Muscle of leg (tissue), 16 donors: ENCODE measurements at places on chromosomes 1 and 21. TPM values are rescaled to one million over a fixed set of nuclear protein-coding genes. Genes with fewer than 3 reads are reported as not detected.

- DNase-seq, result no peak
Measured at GRCh38 chr1:21162740-21163464, 13.8 kb downstream of the EIF4G3 start.

- DNase-seq, result no peak
Measured at GRCh38 chr1:155596864-155597263, 13.2 kb upstream of the MSTO1 start.

The PLXNA2 gene
- total RNA-seq, result 17.8 TPM

- DNase-seq, result peak; percentile 93
Measured at GRCh38 chr1:91604632-91605031, 104.0 kb downstream of the CDC7 start.

GRCh38 chr1:204250428-204251030 lies 36.7 kb upstream of the GOLT1A start:
- no peak for DNase-seq

GRCh38 chr1:39261712-39262221 lies 57.3 kb downstream of the MACF1 start:
- no peak for DNase-seq

- no peak for DNase-seq
Measured at GRCh38 chr1:230715510-230715909, 1.6 kb upstream of the AGT start.

DNA sequence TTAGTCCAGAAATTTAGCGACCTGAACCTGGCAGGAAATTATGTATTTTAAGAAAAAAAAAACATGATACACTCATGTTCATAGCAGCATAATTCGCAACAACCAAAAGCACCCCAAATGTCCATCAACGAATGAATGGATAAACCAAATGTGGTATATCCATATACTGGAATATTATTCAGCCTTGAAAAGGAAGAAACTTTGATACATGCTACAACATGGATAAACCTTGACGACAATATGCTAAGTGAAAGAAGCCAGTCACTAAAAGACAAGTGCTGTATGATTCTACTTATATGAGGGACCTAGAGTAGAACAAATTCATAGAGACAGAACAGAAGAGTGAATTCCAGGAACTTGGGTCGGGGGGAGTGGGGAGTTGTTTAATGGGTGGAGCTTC lies 698 bp upstream of the OLIG1 start:
- DNase-seq, result no peak

GRCh38 chr1:238242181-238242580 lies 351.5 kb upstream of the ZP4 start:
- DNase-seq, result no peak

- DNase-seq, result no peak
Measured at GRCh38 chr1:196295766-196296165, 312.5 kb downstream of the KCNT2 start.

The GTF2B gene
- total RNA-seq, result 60.8 TPM

- DNase-seq, result no peak
Measured at GRCh38 chr1:110951161-110951560, 12.6 kb downstream of the LRIF1 start.

DNA sequence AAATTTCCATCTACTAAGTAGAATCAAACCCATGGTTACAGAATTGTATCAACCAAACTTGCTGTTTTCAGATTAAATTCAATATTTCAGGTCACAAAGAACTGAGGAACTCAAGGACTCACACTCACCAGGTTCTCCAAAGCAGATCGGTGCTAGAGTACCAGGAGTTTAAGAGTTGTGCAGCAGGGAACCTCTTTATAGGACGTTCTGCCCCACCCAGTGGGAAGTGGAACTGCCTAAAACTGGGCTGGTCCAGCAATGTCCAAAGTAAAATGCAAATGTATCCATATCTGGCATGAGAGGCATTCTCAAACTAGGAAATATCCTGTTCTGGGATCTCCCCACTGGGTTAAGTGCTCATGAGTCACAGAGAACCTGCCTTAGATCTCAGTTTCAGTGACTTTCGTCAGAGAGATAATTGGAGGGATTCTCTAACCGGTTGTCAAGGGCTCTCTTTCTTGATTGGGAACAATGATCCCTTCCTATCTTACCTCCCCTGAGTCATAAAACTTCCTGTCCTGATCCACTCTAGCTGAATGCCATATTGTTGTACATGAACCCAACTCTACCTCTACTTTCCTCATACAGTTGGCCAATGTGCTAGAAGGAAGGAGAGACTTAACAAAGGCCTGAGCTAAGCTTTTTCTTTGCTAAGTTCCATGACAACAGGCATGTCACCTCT lies at the start of gene SPRR2D:
Gene SPRR2D, minus strand, starts transcription at position 171 of the 682 bp plus-strand sequence. CDS start 774 bp downstream, outside the sequence.
- no peak for DNase-seq

The PAQR6 gene
- total RNA-seq, result 1.2 TPM

The FAM151A gene
- not detected for total RNA-seq

DNA sequence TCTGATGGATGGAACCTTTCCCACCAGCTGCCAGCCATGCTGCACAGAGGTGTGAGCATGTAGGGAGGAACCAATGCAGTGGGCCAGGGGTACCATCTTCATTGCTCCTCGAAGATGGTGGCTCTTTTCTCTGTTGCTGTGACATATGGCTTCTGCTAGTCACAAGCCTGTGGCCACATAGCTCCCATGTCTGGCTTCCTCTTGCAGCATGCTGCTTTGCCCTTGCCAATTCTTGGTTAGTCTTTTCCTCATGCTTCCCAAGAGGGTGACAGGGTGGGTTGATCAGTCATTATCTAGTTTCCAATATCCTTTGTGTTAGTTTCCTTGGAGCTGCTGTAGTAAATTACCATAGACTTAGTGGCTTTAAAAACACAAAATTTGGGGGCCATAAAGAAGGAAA lies 123.4 kb downstream of the ETS2 start:
- no peak for DNase-seq

The PRPF38A gene
- total RNA-seq, result 18.2 TPM

DNA sequence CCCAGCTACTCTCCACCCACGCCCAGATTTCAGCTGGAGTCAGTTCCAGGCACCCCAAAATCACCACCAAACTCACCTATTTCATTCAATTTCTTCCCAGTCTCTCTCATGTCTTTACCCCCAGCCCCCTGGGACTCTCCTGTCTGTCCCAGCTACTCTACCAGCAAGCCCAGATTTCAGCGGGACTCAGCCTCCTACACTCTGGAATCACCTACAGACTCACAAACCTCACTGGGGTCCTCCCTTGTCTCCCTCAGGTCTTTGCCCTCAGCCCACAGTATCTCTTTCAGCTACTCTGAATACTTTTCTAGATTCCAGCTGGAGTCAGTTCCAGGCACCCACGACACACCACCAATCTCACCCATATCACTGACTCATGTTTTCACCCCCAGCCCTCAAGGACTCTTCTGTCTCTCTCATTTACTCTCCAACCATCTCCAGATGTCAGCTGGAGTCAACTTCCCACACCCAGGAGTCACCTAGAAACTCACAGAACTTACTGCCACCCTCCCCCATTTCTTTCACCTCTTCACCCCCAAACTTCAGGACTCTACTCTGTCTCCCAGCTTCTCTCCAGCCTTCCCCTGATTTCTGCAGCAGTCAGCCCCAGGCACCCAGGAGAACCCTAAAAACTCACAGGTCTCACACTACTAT lies 1529.3 kb upstream of the TPTE start:
- DNase-seq, result no peak

The C1orf53 gene
- 1.9 TPM for total RNA-seq

DNA sequence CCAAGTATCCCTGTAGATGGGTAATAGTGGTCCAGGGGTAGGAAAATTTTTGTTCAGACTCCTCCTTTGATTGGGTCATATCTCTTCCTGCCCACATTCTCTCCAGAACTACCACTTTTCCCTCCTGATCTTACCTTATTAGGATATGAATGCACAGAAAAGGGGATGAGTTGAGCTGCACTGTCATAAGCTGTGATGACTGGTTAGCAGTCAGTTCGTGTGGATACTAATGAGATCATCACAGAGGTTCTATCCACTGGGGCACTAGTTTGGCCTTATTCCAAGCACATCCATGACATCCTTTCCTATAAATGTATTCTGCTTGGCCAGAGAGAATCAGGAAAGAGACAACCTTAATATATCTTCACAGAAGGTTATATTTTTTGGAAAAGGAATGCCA lies 22.1 kb upstream of the TBX15 start:
- DNase-seq, result no peak

The LMX1A gene
- total RNA-seq, result 0.84 TPM

DNA sequence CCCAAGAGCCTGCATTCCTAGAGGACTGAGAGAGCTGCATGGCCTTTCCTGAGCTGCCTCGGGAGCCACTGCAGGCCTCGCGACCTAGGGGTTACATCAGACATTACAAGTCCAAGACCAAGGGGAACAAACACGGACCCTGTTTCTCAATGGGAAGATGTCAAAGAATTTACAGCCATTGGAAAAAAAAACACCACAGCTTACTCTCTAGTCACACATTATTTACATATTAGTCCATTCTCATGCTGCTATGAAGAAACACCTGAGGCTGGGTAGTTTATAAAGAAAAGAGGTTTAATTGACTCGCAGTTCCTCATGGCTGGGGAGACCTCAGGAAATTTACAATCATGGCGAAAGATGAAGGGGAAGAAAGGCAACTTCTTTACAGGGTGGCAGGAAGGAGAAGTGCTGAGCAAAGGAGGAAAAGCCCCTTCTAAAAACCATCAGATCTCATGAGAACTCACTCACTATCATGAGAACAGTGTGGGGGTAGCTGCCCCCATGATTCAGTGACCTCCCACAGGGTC lies 8.4 kb upstream of the PRMT2 start:
- no peak for DNase-seq
